NCI-H446 (cell line): ENCODE measurements at places on chromosomes 2 and 18.

DNA sequence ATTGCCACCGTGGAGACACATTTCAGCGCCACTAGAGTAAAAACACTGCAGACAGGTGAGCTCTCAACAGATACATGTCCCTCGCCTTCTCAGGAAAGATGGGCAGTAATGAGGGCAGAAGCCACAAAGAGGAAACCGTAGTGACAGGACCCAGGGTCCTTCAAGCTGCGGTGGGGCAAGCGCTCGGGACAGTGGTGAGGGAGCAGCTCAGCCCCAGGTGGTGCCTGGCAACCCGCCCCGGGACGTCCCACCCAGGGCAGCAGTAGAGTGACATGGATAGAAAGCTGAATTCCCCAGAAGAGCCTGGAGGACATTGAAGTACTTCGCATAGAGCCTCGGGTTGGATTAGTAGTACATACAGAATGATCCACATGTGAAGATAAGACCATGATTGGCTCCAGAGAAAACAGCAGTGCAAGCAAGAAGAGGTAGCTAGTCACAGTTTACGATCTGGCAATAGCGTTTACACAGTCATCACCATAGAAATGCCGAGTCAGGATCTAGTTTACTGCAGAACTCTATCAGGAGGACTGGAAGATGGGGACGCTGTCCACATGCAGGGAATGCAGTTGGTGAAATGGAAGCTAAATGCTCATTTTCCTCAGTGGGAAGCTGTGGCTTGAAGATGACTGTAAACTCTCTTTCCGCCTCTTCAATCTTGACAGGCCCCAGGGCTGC lies 37.4 kb upstream of the ALPP start:
- DNase-seq = no peak

- no peak for DNase-seq
Observed at GRCh38 chr2:98297817-98298682, 48.2 kb upstream of the CNGA3 start.

DNA sequence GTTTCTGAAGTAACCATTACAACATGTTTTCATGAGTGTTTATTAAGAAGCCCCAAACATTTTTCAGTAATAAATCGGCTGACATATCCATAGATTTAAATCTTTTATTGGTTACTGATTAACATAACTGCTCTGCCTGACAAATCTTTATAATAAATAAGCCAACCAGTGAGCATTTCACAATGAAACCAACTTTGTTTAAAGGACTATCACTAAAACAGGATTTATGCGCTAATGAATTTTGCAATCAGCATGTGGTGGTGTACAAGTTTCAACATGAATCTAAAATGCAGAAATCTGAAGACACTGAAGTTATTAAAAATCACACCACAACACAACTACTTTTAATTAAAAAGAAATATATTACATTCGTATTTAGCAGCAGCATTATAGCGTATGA lies 166.7 kb downstream of the MEIS1 start:
- no peak for DNase-seq

- no peak for DNase-seq
Observed at GRCh38 chr18:13141209-13141608, 77.4 kb upstream of the LDLRAD4 start.
